Placental pericyte (primary cell): ENCODE measurements at places on chromosomes 1 and 21. TPM values are rescaled to one million over a fixed set of nuclear protein-coding genes. Genes with fewer than 3 reads are reported as not detected.

PCSK9 gene
- 0.14 and 3.1 TPM in 2 replicates for total RNA-seq

FGR gene
- total RNA-seq = not detected in 2 replicates

SLC25A44 gene
- total RNA-seq = 17.3 and 18.6 TPM in 2 replicates

LRRC39 gene
- 0.57 and 0.88 TPM in 2 replicates for total RNA-seq

UMODL1 gene
- total RNA-seq = 0.29 TPM in 1 of 2 replicates, not detected in the other

OR2M3 gene
- total RNA-seq = under 0.01 TPM in 1 of 2 replicates, not detected in the other

PSMB2 gene
- total RNA-seq = 25.8 and 47.1 TPM in 2 replicates

LCE3D gene
- not detected in 2 replicates for total RNA-seq

BRDT gene
- 0.22 and 2.1 TPM in 2 replicates for total RNA-seq

EPHA2 gene
- total RNA-seq = 76.2 and 141 TPM in 2 replicates

SPEN gene
- total RNA-seq = 26.7 and 34.9 TPM in 2 replicates

NFASC gene
- under 0.01 and 1.4 TPM in 2 replicates for total RNA-seq

PBX1 gene
- 36.5 and 70.7 TPM in 2 replicates for total RNA-seq

C8A gene
- total RNA-seq = not detected in 2 replicates

RIMKLA gene
- total RNA-seq = under 0.01 TPM in 1 of 2 replicates, not detected in the other
